ENCODE measurements at places on chromosomes 1 and 21.

DNA sequence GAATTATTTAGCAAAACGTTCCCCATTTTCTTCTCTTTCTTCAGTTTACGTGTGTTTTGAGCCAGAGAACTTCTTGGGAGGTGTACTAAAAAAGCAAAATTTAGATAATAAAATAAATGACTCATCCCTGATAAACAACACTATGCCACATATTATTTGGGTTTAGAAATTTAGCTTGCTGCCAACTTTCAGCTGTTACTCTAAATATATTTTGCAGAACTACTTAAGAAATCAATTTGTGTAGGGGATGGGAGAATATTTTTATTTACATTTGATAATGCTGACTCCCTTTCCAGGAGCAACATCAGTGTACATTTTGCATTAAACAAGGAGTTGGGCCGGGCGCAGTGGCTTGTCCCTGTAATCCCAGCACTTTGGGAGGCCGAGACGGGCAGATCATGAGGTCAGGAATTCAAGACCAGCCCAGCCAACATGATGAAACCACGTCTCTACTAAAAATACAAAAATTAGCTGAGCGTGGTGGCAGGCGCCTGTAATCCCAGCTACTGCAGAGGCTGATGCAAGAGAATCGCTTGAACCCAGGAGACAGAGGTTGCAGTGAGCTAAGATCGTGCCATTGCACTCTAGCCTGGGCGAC lies 151.4 kb upstream of the ZRANB2 start:
- DNase-seq: no peak

GRCh38 chr1:111538343-111539025 lies 35.1 kb upstream of the ADORA3 start:
- no peak for DNase-seq

GRCh38 chr1:186511761-186512637 lies 51.1 kb upstream of the PDC start:
- DNase-seq: no peak

GRCh38 chr1:220573836-220574235 lies 45.9 kb downstream of the MARK1 start:
- DNase-seq: no peak

DNA sequence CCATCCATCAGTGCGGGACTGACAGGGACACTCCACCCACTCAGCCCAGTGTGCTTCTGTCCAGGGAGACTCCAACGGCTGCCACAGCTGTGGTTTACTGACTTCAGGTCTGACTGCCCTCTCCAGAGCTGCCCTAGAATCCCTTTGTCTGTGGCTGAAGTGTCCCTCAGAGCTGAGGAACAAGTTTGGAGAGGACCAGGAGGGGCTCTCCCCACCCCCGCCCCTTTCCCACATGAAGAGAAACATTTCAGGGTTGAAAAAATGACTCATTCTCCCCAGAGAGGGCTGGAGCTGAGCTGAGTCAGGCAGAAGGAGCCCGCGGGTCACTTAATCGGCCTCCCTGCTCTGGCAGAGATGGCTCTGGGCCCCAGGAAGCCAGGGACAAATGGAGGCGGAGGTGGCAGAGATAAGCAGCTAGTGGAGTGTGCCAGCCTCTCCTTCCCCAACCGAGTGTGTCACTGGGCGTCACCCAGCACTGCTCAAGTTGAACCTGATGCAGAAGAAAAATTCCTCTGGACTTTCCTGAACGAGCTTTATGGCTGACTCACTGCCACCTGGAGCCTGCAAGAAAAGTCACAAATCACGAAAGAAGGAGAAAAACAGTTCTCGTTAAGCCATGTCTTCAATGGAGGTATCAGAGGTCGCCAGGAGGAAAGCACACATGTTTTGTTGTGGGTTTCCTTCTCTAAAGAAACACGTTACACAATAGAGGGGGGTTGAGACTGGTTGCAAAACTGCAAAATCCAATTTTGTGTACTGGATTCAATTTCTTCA lies 34.3 kb upstream of the ECE1 start:
- peak; percentile 53 for DNase-seq

All from activated CD4-positive, alpha-beta T cell treated with anti-CD3 and anti-CD28 coated beads, Interleukin-2, amount 50 U/mL, for 24 hours (primary cell).